ENCODE measurements at places on chromosomes 12 and 14.

DNA sequence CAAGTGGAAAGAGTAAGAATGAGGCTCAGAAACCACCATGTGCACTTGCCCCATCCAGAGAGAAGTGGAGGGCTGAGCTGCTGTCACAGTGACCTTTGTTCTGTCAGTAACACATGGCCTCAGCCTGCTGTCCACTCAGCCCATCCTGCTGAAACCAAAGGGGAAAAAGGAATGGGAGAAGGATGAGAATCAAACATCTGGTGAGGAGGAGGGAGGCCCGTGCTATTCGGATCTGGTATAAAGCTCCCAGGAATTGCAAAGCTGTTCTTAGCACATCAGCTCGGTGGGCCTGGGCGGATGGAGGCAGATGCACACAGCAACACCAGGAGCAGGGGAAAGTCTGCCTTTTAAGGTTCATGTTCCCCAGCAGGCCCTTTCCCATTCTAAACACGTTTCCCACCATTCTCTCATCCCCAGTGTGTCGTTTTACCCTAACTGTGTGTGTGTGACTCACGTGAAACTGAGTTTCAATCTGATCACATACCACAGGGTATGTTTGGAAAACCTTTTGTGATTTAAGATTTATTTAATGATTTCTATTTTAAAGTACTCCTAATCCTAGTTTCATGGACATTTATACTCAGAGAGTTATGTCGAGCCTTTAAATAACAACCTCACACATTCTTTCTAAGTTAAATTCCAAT lies 36.8 kb downstream of the RTRAF start:
- DNase-seq: no peak

- DNase-seq: peak; percentile 54
These were observed 484 bp downstream of the ALKBH1 start for GRCh38 chr14:77707355-77707723.

GRCh38 chr14:23127861-23128260 lies 8.8 kb upstream of the CEBPE start:
- DNase-seq: no peak

DNA sequence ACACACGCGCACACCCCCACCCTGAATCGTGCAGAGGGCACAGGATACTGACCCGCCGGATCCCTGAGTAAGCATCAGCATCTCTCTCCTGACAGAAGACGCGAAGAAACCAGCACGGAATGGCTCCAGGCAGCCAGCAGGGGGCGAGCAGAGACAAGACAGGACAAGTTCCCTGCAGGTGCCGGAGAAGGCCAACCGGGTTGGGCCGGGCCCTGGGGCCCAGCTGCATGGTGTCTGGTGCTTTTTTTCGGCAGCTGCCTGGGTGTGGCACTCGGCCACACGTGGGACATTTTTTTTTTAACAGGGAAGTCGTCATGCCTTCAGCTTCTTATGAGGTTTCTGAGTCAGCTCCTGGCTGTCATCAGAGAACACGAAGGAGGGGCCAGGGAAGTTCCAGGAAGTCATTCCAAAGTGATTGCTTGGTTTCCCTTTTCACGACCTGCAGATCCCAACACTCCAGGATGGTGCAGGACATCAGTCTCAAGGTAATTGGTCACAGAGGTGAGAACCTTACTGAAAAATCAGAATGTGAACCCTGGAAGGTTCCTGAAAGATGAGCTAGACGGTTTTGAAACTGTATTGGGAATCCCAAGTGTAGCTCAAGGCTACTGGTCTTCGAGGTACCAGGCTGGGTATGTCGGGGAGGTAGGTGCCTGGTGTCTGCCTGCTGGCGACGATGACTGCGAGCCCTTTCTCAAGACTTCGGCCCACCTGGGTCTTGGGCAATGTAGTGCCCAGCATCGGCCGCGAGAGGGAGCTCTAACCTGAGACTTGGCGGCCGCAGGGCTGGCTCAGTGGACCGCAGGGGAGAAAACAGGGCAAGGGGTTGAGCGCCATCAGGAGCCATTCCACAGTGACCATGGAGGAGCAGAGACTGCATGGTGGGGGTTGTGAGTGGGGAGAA lies 190.8 kb upstream of the PRMT8 start:
- DNase-seq: peak; percentile 90

DNA sequence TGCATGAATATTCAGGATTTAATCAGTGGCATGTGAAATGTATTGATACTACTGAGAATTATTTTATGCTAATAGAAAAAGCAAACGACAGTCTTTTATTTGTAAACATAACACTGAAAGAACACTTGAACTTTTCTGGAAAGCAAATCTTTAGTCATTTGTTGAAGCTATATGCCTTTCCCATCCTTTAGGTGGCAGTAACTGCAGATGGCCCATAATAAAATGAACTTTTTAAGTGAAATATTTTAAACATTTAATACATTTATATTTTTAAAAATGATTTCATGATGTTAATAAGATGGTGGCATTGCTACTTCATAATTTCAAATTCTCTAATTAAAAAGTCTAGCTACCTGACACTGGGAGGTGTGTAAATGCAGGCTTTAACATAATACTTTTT lies 13.9 kb upstream of the KRR1 start:
- DNase-seq: no peak

DNA sequence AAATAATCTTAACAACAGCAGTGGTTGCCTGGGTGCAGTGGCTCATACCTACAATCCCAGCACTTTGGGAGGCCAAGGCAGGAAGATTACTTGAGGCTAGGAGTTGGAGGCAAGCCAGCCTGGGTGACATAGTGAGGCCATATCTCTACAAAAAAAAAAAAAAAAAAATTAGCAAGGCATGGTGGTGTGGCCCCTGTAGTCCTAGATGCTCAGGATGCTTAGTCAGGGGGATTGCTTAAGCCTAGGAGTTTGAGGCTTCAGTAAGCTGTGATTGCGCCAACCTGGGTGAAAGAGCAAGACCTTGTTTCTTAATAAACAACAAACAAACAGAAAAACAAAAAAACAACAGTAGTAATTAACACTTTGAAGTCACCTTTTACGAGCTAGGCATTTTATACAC lies 642 bp upstream of the ACSM4 start:
- DNase-seq: no peak

DNA sequence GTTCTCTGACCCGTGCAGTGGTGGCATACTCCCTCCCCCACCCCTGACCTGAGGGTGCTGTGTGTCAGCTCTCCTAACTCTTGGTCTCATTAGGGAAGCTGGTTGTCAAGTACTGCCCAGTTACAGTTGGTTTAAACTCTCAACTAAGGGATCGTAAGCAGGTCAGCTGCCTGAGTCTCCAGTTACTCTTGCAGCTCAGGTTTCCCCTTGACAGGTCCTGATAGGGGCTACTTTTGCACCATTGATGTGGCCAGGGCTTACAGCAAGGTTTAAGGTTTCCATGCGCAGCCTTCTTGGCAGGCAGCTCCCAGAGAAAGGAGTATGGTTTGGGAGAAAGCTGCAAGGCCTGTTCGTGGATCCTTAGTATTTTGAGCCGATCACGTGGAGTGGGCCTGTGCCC lies 74.5 kb downstream of the ETV6 start:
- no peak for DNase-seq

DNA sequence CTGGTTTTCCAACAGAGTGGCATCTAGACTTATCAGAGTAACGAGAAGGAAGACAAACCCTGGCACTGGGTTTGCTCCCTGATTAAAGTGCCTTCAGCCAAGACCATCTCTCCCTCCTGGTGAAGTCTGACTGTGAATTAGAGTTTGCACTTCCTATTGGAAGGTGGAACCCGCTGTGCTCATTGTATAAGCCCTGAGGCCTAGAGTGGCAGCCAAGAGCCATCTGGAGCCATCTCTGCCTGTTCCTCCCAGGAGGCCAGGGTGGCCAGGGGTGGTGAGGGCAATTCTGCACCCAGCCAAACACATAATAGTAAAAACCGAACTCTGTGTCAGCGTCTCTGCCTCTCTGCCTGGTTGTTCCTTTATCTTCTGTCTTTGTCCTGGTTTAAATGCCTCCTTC lies 25.0 kb downstream of the MFAP5 start:
- DNase-seq: no peak
